ENCODE measurements at places on chromosomes 7 and 10.

GRCh38 chr7:155961241-155962190 lies 149.3 kb upstream of the SHH start:
- no peak for DNase-seq

DNA sequence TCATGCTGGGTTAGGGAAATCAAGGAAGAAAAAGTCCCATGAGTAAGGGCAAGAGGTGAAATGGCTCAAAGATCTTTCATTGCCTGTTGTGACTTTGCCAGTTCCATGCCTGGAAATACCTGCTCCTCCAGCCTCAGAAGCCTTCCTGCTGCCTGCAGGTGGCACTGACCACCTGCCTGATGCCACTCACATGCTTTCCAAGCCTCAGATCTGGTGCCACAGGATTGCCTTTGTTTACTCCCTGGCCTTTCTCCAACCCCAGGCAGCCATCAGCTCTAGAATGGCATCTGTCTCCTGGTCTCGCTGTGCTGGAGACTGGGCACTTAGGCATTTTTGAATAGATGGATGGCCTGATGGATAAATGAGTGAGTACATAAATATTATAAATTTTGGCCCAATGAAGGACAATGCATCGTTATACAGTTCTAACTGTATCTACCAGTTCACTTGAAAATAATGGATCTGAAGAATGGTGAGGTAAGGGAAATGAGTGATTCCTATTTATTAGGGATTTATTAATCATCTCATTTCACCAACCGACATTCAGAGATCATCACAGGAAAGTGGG lies 657.2 kb downstream of the INHBA start:
- DNase-seq: no peak

- DNase-seq: no peak
Observed at GRCh38 chr7:133135451-133135850, 53.6 kb upstream of the CHCHD3 start.

GRCh38 chr10:3336673-3337293 lies 164.2 kb upstream of the PITRM1 start:
- DNase-seq: no peak

DNA sequence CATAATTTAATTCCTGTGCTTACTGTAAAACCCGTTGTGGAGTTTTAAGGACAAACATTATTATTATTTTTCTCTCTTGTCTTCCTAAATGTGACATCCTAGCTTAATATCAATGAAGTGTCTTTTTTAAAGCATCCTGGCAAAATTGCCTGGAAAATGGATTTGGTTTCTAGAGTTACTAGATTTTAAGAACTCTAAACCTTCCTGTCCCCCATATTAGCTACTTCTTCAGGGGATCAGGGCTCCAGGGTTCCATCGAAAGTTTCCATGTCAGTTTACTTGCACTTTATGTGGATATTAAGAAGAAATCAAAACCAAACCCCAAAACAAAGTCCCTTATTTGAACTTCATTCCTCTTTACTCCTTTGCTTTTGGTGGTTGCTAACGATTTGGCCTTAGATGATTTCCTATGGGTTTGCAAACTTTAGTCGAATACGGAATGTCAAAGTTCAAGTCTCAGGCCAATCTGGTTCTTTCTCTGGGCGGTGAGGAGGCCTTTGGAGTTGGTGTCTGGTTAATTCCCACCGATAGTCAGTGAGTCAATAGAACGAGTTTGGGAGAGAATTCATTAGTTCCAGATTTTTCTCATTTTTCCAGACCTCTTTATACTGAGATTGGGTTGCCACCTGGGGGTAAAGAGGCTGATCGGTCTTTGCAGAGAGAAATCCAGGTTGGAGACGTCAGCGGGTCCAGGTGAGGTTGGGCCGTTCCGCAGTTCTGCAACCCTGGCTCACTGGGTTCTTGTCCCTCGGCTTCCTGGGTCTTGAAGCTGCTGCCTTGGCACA lies 1.1 kb downstream of the CUX1 start:
- no peak for DNase-seq

GRCh38 chr10:97182288-97182990 lies 3.3 kb downstream of the SLIT1 start:
- no peak for DNase-seq

DNA sequence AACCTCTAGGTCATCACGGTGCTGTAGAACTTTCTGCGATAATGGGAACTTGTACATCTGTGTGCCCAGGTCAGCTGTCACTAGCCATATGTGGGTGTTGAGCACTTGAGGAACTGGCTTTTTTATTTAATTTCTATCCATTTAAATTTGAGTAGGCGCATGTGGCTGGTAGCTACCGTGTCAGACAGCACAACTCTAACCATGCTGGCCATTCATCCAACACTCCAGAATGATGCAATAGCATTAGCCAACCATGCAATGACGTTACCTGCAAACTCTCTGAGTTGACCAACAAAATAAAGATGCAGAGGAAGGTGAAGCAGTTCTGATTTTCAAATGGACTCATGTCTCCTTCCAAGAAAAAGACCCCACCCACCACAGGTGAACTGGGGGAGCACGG lies 24.4 kb upstream of the CHST15 start:
- no peak for DNase-seq

GRCh38 chr10:60314069-60314940 lies 75.4 kb downstream of the ANK3 start:
- DNase-seq: no peak

- no peak for DNase-seq
Observed at GRCh38 chr10:29386342-29386999, 97.6 kb downstream of the LYZL1 start.

GRCh38 chr10:17578603-17579002 lies 38.6 kb downstream of the HACD1 start:
- no peak for DNase-seq

- no peak for DNase-seq
Observed at GRCh38 chr7:72307566-72307965, 104.6 kb downstream of the CALN1 start.

DNA sequence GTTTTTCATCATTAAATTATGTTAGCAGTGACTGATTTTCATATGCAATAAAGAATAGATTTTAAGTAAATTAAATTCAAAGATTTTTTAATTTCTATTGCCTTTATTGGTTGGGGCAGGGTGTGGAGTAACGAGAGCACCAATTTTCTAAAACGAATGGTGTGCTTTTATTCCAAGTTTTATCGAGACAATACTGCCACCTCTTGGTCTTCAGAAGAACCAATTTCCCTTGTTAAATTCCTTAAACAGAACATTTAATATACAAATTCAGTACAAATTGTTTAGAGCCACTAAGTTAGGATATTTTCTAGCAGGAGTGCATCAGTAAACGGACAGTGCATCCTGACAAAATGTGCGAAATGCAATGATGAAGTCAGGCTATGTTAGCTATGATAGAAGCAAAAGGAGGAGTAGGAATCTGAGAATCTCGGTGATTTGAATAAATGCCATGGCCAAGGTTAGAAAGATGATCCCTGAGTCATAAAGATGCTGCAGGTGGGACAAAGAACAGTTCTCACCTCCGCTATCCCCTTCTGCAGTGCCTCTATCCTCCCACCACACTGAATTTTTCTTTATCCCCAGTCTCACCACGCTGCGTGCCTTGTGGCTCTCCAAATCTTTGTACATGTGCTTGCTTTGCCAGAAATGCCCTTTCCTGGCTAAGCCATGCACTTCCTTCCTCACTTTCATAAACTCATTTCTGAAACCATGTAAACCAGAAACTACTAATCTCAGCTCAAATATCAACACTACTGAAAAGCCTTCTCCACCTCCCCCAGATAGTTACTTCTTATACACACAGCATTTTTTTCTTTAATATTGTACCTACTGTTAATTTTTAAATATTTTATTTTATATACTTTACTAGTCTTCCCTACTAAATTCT lies 31.9 kb upstream of the AGBL3 start:
- no peak for DNase-seq

DNA sequence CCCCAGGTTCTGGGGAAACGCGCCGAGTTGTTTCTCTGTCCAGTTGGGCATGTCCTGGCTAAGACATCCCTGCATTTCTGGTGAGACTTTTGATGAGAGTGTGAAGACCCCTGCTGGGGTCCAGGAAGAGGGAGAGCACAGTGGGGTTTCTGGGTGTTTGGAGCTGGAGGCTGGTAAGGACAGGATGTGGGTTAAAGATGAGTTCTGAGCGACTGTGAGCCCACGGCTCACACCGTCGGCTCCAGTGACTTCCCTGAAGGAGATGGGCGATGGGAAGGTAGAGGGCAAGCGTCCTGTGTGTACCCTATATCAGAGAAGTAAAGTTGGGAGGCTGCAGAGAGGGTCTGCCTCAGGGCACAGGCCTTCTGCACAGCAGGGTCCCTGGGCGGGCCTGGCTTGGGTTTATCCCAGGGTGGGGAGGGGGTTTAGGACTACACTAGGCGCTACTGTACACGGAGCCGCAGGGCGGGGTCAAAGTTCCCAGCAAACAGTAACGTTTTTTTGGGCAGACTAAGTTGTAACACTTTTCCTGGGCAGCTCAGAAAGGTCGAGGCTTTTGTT lies 3.6 kb downstream of the EMX2 start:
- no peak for DNase-seq

All from activated gamma-delta T cell treated with anti-CD3 and anti-CD28 coated beads, Interleukin-2, amount 50 U/mL, for 16 hours (primary cell).